Activated CD8-positive, alpha-beta memory T cell treated with anti-CD3 and anti-CD28 coated beads for 1 hour (primary cell): ENCODE measurements at places on chromosomes 1 and 21.
A peak's percentile ranks its signal among the peaks of the same experiment; 100 is the strongest.

- DNase-seq: no peak
Measured at GRCh38 chr1:47697616-47698335, 259.9 kb downstream of the FOXD2 start.

- DNase-seq: peak; percentile 10
Measured at GRCh38 chr1:92882819-92883218, 51.0 kb downstream of the RPL5 start.

GRCh38 chr1:119947468-119947867, 51.2 kb upstream of the ADAM30 start:
- DNase-seq: no peak

GRCh38 chr1:235068158-235069121, 60.2 kb downstream of the TOMM20 start:
- DNase-seq: no peak

DNA sequence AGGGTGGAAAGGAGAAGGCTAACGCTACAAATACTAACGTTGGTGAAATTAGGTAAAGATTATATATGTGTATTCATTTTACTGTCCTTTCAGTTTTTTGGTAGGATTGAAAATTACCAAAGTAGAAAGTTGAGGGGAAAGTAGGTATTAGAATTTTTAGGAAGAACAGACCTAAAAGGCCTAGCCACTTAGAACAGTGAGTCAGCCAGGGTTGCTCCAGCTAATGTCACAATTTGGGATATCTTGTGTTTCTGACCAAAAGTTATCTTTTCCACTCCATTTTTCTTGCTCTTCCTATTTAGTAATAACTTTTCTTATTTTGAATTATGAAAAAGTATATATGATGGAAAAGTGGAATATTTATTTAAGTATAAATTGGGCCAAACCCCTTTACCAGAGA, 40.1 kb downstream of the F3 start:
- DNase-seq: no peak
